ENCODE measurements at places on chromosomes 5 and 9. TPM values are rescaled to one million over a fixed set of nuclear protein-coding genes. Genes with fewer than 3 reads are reported as not detected.

DNA sequence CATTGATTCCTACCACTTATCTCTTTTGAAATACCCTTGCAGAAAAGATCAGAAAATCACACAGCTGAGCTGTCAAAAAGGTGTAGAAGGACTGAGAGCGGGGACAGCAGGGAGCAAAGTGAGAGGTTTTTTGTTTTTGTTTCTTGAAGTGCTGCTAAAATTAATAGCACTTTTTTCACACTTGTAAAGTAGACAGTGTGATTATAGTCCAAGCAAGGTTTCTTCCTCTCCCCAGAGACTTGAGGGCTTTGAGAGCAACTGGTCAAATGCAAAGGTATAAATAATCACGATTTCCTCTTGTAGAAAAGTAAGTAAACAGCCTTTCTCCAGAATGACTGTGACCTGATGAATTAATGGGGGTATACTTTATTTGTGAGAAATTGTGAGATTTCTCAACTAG, 326.9 kb downstream of the ZNF608 start:
- DNase-seq: no peak

GRCh38 chr5:2149195-2149539, 266.4 kb upstream of the IRX4 start:
- DNase-seq: no peak

GRCh38 chr5:94893412-94894135, 275.1 kb downstream of the SLF1 start:
- DNase-seq: no peak

- peak; percentile 70 for DNase-seq
Measured at GRCh38 chr9:129885670-129886106, 50.4 kb downstream of the USP20 start.

DNA sequence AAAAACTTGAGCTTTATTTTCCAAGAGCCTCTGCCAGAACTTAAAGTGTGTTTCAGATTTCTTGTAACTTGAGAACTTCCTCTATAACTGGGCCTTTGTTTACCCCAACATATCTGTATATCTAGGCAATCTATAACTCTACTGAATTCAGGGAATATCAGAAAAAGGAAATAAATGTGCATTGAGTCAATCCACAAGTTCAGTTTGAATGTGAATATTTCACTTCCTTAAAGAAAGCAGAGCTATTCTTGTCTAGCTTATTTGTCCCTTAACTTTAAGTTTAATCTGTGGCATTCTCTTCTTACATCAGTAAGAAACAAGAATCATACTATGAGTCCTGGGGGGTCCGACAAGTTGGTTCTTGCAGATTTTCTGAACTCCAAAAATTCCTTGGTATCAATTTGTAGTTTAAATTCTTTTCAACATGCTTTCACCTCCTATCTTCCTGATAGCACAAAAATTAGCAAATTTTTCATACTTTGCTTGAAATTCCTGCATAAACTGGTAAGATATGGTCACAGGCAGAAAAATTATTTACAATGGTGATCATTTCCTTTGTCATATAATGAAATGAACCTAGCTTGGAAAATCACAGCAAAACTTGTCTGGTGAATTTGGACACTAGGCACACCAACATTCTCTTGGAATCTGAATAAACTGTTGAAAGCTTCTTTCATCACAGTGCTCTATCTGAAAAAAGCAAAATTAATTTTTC, 19.8 kb upstream of the ITGA1 start:
- no peak for DNase-seq

Gene FGFR4
- polyA plus RNA-seq: 5.8 TPM

DNA sequence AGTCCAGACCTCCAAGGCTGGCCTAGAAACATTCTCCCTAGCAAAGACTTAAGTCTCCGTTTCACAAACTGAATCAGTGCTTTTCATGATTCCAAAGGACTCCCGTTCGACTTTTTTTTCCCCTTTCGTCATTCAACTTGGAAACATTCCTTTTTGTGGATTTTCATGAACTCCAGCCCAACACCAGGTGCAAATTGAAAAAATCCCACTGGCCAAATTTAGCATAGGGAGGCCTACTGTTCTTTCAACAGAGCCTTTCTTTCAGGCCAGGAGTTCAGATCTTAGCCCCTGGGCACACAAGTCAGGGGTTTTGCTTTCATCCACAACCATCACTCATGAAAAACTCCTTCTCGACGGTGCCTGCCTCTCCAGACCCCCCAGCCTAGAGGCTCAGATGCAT, 285.3 kb downstream of the PIK3R1 start:
- no peak for DNase-seq

All from AG04450 (cell line).